Thyroid gland (tissue), 4 donors: ENCODE measurements at places on chromosomes 2 and 18.
A peak's percentile ranks its signal among the peaks of the same experiment; 100 is the strongest.

GRCh38 chr2:138829326-138829919, 49.2 kb upstream of the NXPH2 start:
- H3K27ac ChIP-seq: no peak overlapping the region
- no peaks in the 10 kb centered on the region for H3K27me3 ChIP-seq
- peaks cover 4% of the 10 kb centered on the region for H3K4me1 ChIP-seq
- DNase-seq: peak; percentile 48
- H3K36me3 ChIP-seq: no peaks in the 10 kb centered on the region

GRCh38 chr2:6644261-6644660, 221.4 kb downstream of the CMPK2 start:
- no peaks in the 10 kb centered on the region for H3K27me3 ChIP-seq
- no peak overlapping the region for H3K27ac ChIP-seq
- no peak overlapping the region for H3K4me3 ChIP-seq
- no peaks in the 10 kb centered on the region for H3K4me1 ChIP-seq
- H3K36me3 ChIP-seq: no peaks in the 10 kb centered on the region

GRCh38 chr18:39460136-39460535, 1894.5 kb upstream of the CELF4 start:
- DNase-seq: no peak
- peaks cover 6% of the 10 kb centered on the region for H3K4me1 ChIP-seq

GRCh38 chr2:239137165-239137897, 263.5 kb downstream of the HDAC4 start:
- DNase-seq: no peak
- no peak overlapping the region for H3K4me3 ChIP-seq
- H3K4me1 ChIP-seq: no peaks in the 10 kb centered on the region

GRCh38 chr2:68588589-68588988, 54.8 kb upstream of the PROKR1 start:
- H3K36me3 ChIP-seq: no peaks in the 10 kb centered on the region
- H3K27me3 ChIP-seq: no peaks in the 10 kb centered on the region
- no peaks in the 10 kb centered on the region for H3K4me1 ChIP-seq

DNA sequence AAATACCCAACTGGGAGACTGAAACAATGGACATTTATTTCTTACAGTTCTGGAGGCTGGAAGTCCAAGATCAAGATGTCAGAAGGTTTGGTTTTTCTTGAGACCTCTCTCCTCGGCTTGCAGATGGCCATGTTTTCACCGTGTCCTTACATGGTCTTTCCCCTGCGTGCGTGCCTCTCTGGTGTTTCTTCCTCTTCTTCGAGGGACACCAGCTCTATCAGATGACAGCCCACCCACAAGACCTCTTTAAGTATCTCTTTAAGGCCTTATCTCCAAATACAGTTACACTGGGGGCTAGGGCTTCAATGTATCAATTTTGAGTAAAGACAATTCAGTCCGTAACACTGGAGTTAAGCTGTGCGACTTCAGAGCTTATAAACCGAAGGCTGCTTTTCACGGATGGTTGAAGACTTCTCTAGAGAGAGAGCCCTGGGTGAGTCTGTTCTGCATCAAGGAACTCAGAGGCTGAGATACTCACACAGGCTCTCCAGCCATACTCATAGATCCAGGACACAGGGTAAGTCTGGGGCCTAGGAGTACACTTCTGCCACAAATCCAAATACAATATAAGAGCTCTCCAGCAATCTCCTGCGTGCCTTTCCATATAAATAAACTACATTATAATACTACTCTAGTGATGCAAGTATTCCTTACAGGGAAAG, 339.9 kb upstream of the PKDCC start:
- H3K4me1 ChIP-seq: peaks cover 24% of the 10 kb centered on the region
- no peak overlapping the region for H3K4me3 ChIP-seq
- H3K27ac ChIP-seq: no peak overlapping the region
- no peaks in the 10 kb centered on the region for H3K27me3 ChIP-seq

DNA sequence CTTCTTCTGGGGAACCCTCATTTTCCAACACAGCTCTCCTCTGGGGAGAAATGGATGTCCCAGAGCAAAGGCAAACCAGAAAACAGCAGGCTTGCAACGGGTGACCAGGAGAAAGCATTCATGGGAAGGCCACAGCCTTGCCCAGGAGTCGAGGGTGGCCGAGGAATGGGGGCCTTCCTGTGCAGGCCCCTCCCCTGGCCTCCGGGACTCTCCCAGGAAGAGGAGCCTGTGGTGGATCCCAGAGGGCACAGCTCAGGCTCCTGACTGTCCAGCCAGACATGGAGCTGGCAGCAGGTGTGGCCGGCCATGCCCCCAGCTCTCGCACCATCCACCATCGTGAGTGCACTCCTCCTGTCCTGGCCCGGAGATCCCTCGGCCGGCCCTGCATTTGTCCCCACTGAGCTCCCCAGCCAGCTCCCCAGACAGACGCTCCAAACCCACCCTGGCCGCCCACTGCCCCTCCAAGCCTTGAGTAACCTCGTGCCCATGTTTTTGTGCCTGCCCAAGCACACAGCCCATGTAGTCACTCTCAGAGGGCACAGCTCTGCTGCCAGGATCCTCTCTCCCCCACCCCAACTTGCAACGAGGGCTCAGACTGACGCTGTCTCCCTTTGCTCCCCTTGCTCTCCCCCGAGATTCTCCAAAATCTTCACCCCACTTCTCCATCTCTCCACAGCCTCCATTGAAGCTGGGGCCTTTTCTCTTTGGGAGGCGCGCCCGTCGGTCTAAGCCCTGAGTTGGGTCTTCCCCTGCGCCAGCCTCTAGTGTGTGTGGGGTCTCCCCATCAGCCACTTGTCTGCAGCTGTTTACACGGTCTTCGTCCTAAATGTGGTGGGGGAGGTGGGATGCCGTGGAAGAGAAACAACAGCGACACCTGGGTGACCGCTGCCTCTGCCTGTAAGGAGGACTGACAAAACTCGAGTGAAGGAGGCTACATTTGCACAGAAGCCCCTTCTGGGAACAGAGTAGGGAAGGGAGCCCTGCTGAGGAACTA, 9.8 kb downstream of the PRLH start:
- H3K4me1 ChIP-seq: peaks cover 19% of the 10 kb centered on the region
- no peaks in the 10 kb centered on the region for H3K27me3 ChIP-seq
- H3K36me3 ChIP-seq: no peaks in the 10 kb centered on the region
- H3K27ac ChIP-seq: no peak overlapping the region

DNA sequence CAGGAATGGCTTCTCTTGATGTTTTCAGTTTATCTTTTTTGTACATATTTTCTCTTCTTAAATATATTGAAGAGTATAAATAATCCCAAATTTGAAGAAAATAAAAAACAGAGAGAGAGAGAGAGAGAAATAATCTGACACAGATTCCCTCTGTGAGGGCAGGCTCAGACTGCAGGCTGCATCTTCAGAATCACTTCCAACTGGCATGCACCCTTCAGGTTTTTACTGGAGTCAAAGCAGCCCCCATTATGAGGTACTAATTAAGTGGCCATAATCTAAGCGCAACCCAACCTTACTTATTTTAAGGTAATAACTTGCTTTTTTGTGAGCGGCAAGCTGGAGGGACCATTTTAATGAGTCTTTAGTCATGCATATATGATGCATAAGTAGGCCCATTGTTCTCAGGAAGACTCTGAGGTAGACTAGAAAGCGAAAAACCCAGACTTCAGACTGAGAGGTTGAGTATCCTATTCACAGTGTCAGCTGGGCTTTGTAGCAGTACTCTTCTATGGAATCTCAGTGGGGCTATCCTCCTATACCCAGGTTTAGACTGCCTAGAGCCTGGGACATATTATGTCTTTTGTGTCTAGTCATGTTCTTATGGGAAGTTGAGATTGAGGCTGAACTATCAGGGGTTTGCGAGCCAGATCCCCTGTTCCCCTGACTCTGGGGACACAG, 167.4 kb downstream of the SP3 start:
- no peaks in the 10 kb centered on the region for H3K4me1 ChIP-seq
- no peaks in the 10 kb centered on the region for H3K36me3 ChIP-seq
- DNase-seq: no peak
- no peak overlapping the region for H3K4me3 ChIP-seq
- H3K27me3 ChIP-seq: no peaks in the 10 kb centered on the region
- H3K27ac ChIP-seq: no peak overlapping the region

DNA sequence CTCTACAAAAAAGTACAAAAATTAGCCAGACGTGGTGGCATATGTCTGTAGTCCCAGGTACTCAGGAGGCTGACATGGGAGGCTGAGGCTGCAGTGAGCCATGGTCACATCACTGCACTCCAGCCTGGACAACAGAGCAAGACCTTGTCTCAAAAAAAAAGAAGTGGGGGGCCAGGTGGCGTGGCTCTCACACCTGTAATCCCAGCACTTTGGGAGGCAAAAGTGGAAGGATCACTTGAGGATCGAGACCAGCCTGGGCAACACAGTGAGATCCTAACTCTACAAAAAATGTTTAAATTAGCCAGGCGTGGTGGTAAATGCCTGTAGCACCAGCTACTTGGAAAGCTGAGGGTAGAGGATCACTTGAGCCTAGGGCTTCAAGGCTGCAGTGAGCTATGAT, 23.1 kb downstream of the KCNG3 start:
- no peaks in the 10 kb centered on the region for H3K27me3 ChIP-seq
- H3K36me3 ChIP-seq: no peaks in the 10 kb centered on the region
- H3K4me3 ChIP-seq: no peak overlapping the region
- DNase-seq: no peak
- H3K4me1 ChIP-seq: no peaks in the 10 kb centered on the region

- no peak overlapping the region for H3K4me3 ChIP-seq
- no peaks in the 10 kb centered on the region for H3K4me1 ChIP-seq
- no peak for DNase-seq
- H3K27ac ChIP-seq: no peak overlapping the region
Observed at GRCh38 chr18:63553081-63553480, 10.9 kb downstream of the SERPINB12 start.
